ENCODE measurements at places on chromosomes 1 and 21.

DNA sequence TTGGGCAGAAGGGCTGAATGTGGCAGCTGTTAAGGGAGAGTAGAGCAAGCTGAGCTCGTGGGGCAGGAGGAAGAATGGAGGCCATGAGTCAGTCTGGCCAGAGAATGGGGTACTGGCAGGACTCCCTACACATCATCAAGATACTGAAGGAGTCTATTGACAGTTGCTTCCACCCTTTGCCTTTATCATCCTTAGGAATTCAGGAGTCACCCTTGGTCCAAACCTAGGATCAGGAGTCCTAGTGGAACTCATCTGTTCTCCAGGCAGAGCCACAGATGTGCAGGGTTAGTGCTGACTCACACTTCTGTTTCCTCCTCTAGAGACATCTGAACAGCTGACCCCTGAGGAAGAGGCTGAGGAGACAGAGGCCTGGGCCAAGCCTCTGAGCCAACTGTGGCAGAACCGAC lies 18.7 kb upstream of the ST3GAL3 start:
- peak; percentile 88 for DNase-seq

GRCh38 chr1:47866601-47867437 lies 130.4 kb downstream of the TRABD2B start:
- no peak for DNase-seq

GRCh38 chr21:16777041-16777720 lies 735.7 kb upstream of the CXADR start:
- DNase-seq: no peak

DNA sequence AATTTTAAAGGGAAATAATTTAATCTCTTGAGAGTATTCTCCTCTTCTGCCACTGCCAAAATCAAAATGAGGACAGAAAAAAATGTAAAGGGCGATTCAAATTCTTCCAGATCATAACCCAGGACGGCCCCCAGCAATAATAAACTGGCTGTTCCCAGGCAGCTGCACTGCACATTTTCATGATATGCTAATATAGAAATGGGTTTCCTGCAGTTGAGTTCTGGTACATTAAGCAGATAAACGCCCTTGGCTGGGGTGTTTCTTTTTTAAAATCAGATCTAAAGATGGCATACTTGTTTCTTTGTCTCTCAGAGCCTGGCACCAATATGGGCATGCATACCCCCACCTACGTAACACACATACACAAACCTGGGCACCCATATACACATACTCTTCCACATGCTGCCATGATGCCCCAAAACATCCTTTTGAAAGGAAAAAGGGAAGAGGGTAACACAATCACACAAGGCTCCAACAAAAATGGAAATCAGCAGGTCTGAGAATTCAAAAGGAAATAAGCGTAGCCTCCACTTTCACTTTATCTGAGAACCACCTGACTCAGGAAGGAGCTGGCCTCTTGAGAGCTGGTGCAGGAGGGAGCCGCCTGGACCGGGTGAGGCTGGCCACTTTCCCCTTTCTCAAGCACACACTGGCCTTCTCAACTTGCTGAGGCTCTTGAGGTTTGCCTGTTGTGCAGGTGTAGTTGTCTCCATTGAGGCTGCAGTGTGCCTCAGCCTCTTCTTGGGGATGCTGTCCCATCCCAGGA lies 653.4 kb downstream of the KIF26B start:
- no peak for DNase-seq

DNA sequence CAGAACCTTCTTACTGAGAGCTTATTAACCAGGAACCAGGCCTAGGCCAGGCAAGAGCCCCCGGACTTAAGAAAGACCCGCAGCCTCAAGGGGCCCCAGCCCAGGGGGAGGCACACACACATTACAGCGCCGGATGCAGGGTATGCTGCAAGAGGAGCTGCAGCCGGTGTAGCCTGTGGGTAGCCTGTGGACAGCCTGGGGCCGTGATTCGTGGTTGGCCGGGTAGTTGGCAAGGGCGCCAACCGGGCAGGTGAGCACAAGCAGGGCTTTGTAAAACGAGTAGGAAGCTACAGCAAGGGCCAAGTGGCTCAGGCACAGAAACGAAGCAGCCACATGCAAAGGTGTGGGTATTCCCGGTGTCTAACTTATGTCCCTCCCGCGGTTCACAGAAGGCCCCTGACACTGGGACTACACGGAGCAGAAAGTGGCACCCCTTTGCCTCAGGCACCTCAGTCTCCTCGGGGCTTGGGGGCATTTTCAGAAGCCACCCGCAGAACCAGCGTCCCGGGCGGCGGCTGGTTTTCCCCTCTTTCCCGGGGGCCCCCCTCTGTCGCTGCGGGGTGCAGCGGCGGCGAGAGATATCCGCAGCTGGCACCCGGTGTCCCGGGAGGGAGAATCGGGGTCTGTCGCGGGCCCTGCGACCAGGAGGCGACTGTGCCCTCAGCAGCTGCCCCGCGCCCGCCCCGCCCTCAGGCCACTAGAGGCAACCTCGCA lies 40.8 kb downstream of the KIAA1614 start:
- DNase-seq: no peak

DNA sequence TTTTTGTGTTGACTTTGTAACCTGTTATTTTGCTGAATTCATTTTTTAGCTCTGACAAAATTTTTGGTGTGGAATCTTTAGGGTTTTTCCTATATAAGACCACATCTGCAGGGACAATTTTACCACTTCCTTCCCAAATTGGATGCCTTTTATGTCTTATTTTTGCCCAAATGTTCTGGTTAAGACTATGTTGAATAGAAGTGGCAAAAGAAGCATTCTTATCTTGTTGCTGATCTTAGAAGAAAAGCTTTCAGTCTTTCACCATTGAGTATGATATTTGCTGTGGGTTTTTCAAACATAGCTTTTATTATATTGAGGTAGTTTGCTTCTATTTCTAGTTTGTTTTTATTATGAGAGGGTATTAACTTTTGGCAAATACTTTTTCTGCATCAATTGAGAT lies 3.7 kb downstream of the CHIA start:
- no peak for DNase-seq

DNA sequence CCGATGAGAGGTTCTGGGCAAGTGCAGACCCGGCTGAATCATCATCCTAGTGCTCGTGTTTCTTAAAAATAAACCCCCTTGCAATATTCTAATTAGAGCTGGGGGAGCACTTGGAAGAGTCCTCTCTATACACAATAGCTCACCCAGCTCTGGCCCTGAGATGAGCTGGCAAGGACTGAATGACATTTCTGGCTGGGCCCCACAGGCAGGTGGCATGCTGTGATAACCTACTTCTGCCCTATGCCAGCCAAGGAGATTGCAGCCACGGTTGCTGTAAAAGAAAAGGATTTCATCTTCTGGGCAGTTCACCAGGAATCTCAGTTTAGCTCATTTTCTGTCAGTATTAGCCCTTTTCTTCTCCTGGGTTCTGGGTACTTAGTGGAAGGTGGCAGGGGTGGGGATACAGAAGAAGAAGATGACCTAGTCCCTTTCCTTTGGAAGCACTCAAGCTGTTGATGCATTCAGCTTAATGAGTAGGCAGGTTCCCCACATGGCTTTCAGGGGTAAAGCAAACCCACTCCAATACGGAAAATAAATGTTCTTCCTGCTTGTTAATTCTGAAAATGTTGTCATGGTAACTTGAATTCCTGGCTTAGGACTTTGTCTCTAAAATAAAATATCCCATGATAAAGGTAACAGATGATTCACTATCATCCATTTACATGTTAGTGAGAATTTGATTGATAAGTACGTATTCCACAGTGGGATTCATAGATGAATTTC lies 32.2 kb downstream of the VASH2 start:
- DNase-seq: no peak

GRCh38 chr21:35010447-35010846 lies 38.7 kb downstream of the RUNX1 start:
- no peak for DNase-seq

DNA sequence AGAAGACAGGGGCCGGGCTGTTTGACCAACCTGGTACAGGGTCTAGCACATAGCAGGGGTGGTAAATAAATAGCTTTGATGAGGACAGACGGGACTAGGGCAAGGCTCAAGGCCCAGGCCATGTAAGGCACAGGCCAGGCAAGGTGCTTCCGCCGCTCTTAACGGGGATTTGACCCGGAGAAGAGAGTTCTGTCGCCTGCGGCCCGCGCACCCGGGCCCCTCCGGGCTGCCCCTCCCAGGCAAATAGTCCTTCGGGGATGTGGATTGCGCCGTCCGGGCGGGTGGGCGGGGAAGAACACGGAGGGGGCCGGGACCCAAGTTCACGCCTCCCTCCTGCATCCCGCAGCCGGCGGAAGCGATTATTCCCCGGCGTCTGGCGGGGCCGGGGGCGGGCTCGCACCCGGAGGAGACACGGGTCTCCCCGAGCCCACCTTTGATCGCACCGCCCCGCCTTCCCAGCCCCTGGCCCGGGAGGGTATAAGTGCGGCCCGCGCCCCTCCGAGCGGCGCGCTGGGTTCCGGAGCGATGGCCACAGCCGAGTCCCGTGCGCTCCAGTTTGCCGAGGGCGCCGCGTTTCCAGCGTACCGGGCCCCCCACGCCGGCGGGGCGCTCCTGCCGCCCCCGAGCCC lies at the start of gene MIXL1:
MIXL1 (plus strand) TSS at position 508 of the 629 bp plus-strand sequence; CDS start at position 526, 18 bp downstream.
- DNase-seq: no peak

DNA sequence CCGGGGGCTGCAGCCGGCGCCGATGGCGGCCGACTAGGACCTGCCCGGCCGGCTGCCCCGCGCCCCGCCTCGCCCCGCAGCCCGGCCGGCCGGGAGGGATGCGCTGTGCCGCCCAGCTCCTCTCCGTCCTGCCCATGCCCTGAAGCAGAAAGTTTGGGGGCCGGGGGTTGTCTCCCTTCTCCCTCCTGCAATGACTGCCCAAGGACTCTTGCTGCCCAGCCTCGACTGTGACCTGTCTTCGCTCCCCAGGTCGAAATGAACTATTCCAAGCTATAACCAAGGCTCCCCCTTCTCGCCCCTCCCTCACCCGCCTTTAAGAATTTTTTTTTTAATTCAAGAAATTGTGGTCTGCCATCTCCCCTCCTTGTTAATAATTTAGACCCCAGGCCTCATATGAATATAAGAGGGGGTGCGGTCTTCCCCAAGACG lies 361 bp downstream of the TMCC2 start:
- DNase-seq: no peak

- DNase-seq: no peak
Observed at GRCh38 chr1:200909757-200910239, 15.1 kb downstream of the INAVA start.

DNA sequence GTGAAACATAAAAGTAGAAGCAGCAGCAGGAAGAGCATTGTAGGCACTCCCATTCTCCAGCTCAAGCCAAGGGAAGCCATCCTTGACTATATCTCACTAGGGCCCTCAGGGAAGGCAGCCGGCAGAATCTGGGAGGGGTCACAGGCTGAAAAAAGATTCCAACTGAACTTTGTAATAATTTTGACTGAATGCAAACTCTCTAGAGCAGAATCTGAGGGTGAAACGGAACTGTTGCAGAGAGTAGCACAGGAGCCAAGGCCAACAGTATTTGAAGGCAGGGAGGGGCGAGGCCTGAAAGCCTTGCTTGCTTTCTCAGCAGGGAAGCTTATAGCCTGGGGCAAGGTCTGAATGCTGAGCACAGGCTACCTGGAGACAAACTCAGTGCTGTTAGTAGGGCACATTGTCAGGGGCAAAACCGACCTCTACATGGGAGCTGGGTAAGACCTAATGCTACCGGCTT lies 180.6 kb downstream of the COL24A1 start:
- no peak for DNase-seq

DNA sequence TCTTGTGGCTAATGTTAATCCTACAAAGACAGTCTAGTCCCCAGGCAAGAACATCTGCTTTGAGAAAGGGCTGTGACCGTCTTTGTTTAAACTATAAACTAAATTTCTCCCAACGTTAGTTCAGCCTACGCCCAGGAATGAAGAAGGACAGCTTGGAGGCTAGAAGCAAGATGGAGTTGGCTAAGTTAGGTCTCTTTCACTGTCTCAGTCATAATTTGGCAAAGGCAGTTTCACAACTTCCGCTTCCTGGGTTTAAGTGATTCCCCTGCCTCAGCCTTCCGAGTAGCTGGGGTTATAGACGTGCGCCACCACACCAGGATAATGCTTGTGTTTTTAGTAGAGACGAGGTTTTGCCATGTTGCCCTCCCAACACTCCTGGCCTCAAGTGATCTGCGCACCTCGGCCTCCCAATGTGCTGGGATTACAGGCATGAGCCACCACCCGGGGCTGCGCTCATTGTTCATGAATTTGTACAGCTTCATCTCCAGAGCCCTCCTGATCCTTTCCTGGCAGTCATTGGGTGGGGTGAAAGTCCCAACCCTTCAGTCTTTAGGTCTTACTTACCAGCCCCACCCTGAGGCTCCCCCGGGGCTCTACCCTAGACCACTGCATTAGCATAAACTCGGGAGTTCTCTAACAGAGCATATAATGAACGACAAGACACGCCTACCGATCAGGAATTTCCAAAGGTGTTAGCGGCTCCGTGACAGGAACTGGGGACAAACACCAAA lies 4.9 kb upstream of the MASP2 start:
- no peak for DNase-seq

DNA sequence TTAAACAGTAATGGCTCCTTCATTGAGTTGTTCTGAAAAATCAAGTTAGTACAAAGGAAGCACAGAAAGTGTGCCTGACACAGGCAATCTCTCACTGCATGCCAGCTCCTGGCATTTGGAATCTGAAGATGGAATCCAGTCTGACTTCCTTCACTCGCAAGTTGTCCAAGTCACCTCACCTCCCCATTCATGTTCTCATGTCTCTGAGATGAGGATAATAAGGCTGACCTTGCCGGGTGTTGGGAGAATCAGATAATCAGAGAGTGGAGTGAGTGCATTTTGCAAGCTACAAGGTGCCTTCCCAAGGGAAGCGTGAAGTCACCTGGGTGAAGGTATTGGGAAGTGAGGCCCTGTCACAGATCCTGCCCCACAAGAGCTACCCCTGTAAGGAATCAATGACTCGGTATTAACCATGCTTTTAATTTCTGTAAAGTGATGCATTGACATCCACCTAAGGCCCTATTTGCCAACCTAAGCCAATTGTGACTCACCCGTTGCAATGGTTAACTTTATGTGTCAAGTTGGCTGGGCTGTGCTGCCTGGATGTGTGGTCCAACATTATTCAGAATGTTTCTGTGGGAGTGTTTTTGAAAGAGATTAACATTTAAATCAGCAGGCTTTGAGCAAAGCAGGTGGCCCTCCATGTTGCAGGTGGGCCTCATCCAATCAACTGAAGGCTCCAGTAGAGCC lies 62.5 kb upstream of the TARBP1 start:
- DNase-seq: no peak

GRCh38 chr1:53062708-53063591 lies 937 bp downstream of the PODN start:
- no peak for DNase-seq

DNA sequence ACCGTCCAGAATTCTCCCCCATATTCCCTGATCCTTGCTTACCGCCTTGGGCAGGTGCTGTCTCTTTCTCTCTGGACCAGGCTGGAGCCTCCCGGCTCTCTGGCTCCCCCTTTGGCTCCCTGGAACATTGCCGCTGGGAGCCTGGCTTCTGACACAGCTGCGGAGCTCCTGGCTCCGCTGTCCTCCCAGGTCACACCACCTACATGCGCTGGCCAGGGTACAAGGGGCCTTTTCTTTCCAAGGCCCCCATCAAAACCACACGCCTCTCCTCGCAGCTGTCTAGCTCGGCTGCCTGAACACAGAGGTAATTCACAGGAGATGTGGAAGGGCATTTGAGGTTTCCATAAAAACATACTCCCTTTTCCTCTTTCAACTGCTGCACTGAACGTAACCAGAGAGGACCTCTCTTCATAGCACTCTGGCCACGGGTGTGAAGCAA lies 7.5 kb upstream of the ZNF648 start:
- DNase-seq: no peak

All from GM04503 (cell line).